ENCODE measurements at places on chromosomes 7 and 10.
A peak's percentile ranks its signal among the peaks of the same experiment; 100 is the strongest.

DNA sequence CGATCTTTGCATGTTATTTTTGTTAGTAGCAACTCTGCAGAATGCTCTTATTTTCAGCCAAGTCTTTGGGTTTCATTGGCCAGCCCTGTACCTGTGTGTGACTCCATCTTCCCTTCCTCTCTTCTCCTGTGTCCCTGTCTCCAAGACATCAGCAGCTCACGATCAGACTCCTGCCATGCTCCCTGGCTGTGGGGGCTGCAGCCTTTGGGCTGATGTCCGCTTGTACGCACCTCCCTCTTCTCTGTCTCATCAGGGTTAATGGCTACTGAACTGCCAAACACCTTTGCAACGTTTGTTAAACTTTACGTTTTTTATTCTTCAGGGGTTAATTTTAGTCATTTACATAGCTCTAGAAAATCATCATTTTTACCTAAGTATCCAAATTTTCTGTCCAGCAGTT is 103.5 kb upstream of the RET start:
- DNase-seq, result no peak

DNA sequence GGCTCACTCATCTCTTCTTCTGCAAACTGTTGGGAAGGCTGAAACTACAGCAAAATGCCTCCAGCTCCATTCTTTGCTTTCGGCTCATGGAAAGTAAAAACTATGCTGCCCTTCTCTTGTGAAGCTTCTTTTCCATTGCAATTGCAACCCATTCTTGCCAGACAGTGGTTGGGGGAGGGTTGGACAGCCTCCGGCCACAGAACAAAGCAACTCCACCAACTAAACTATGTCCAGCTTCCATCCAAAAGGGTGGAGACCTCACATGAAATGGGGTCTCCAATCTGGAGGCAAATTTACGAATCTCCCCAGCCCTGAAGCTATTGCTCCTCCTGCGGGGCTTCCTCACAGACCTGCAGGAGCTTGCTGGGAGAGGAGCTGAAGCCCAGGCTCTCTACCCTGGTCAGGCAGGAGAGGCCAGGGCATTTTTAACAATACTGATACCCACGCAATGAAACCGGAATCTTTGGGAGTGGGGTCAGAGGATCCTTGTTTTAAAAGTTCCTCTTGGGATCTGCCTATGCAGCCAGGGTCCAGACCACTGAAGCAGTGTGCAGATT is 549 bp downstream of the GPNMB start:
- DNase-seq, result no peak

GRCh38 chr7:3950249-3950648 is 649.2 kb downstream of the SDK1 start:
- DNase-seq, result no peak

DNA sequence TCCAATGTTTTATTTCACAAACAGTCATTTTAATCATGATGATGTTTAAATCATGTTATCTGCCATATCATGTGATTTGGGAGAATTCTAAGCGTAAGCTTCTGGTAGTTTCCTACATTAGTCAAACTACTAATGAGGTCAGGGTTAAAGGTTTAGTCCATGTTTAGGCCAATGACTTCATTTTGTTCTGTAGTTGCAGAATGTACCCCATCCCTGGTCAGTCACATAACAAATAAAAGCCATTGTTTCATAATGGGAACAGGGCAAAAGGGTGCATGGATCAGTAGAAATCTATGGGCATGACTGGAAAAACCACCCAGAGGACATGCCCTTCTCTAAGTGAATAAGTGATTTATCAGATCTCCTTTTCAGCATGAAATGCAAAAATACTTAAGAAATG is 138.4 kb upstream of the ABCB5 start:
- no peak for DNase-seq

GRCh38 chr7:98643236-98643985 is 26.3 kb downstream of the NPTX2 start:
- DNase-seq, result no peak

DNA sequence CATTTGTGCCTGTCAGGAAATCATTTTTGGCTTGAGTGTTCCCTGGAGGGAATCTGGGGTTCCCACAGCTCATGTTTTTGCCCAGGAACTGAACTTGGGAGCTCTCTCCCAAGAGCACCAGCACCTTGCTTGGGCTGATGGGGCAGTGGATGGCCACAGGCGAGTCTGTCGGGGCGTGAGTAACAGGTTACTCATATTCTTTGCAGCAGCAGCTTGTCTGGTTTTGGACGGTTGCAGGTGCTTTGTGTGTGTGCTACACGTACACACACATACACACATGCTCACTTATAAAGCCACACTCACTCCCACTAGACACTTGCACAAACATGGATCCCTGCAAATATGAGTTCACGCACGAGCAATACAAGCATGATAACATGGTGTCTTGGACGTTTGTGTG is 2.9 kb upstream of the PALD1 start:
- no peak for DNase-seq

DNA sequence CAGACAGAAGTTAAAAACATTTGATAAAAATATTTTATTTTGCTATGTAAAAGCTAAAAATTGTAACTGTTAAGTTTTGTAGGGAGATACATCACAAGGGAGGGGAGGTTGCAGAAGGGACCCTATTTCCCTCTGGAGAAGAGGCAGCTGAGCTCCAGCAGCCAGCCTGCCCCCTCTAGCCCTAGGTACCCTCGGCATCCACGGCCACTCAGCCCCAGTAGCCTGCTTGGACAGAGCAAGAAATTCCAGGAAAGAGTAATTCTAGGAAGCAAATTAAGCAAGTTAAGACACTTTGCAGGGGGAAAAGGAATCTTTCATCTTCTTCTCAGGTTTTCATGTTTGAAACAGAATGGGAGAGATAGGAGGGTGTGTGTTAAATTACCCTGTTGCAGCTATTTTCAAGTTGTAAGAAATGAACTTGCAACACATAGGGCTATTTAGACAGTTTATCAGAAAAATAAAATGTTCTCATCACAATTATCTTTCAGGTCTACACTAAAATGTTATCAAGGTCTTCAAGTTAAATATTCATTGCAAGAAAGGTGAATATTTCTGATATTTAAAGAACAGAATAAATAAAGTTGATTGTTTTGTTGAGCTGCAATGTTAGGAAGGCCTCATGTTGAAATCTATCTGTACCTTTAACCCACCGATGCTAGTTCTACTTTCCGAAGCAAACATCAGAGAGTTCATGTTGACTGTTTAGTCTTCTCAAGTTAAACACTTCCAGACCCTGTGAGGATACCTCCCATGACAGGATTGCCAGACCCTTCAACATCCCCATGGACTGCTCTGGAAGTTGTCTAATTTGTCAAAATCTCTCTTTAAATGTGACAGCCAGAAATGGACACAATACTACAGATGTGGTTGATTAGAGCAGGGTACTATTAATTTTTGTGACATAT is 5.5 kb downstream of the SGCE start:
- no peak for DNase-seq

- DNase-seq, result peak; percentile 57
Observed at GRCh38 chr10:17227367-17228090, 512 bp upstream of the VIM start.
